ENCODE measurements at places on chromosomes 6 and 20. TPM values are rescaled to one million over a fixed set of nuclear protein-coding genes. Genes with fewer than 3 reads are reported as not detected.

C6orf89 gene
- total RNA-seq, result 23.3 TPM

ITCH gene
- 68.9 TPM for total RNA-seq

CGA gene
- not detected for total RNA-seq

CBLN4 gene
- total RNA-seq, result not detected

SEMG1 gene
- not detected for total RNA-seq

FOXA2 gene
- total RNA-seq, result not detected

GCNT2 gene
- total RNA-seq, result 5.2 TPM

All from epithelial cell of umbilical artery (primary cell).